ENCODE measurements at places on chromosomes 11 and 22.

DNA sequence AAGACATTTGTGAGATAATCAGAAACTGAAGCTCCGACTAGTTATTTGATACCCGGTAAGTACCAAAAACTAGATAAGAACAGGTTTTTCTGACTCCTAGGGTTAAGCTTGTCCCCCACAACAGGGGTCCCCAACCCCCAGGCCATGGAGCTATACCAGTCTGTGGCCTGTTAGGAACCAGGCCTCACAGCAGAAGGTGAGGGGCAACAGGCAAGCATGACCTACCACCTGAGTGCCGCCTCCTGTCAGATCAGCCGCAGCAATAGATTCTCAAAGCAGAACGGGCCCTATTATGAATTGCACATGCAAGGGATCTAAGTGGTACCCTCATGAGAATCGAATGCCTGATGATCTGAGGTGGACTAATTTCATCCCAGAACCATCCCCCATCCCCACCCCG lies 1.2 kb upstream of the MS4A10 start:
- DNase-seq, result no peak

GRCh38 chr11:34789196-34789834 lies 126.9 kb downstream of the APIP start:
- DNase-seq, result no peak

- no peak for DNase-seq
Measured at GRCh38 chr22:47884775-47885174, 1122.3 kb downstream of the TBC1D22A start.

GRCh38 chr11:120031612-120032600 lies 106.0 kb downstream of the TRIM29 start:
- DNase-seq, result no peak

DNA sequence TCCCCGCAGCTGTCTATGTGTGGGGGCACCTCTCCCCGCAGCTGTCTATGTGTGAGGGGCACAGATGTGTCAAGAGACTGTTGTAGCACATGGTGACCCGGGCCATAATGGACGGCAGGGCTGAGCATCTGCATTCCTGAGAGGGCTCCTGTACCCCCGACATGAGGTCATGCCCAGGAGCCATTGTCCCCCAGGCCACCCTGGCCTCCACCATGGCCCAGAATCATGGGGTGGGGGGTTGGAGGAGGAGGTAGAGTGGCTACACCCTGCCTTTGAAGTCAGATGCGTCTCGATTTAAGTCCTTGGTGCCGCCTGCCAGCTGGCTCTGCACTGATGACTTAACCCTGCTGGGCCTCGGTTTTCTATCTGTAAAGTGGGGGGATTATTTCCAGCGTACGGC lies 49.1 kb downstream of the ARHGAP8 start:
- no peak for DNase-seq

DNA sequence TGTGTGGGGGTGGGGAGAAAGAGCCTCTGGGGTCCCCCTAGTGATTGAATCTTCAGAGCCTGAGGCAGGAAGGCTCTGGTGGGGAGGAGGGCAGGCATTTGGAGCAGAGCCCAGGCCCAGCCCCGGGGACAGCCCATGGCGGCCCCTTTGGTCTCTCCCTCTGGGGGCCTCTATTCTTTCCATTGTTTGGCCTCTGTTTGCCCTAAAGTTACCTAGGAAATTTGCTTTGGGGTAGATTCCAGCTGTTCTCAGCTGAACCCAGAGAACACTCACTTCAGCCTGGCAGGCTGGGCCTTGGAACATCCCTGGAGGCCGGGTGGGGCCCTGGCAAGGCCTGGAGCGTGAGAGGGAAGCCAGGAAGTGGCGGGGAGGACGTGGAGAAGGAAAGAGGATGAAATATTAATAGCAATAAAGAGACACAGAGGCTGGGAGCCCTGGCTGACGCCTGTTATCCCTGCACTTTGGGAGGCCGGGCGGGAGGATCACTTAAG lies 22.9 kb upstream of the A4GALT start:
- no peak for DNase-seq

- no peak for DNase-seq
Measured at GRCh38 chr11:68687986-68688385, 3.6 kb downstream of the GAL start.

GRCh38 chr22:43783777-43784176 lies 28.3 kb downstream of the EFCAB6 start:
- DNase-seq, result no peak

DNA sequence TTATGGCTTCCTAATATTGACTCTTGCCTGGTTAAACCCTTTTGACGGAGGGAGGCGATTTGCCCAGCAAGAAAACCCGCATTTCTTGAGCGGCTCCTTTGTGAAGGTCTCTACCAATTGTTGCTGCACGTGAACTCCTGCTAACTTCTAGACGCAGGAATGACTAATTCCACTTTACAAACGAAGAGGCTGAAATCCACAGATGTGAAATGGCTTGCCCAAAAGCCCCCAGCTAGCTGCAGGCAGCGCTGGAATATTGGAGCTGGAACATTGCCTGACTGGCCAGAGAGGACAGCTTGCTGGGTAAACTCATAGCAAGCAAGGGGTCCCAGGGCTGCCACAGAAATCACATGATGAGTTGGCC lies 542 bp downstream of the GCAT start:
- DNase-seq, result no peak

DNA sequence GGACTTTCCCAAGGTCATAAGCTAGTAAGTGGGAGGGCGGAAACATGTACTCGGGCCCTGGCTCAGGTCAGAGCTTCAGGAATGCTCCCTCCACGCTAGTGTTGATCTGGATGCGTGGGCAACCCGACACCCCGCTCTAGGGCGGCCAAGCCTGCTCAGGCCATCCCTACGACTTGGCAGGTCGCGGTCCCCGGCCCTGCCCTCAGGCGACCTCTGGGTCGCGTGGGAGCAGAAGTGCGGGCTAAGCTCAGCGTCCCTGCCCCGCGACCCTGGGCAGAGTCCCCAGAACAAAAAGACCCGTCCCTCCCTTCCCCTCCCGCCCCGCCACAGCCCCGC lies 781 bp upstream of the TEF start:
- no peak for DNase-seq

GRCh38 chr11:14029971-14030920 lies 67.7 kb downstream of the SPON1 start:
- DNase-seq, result no peak

- no peak for DNase-seq
Measured at GRCh38 chr22:44212936-44213335, 32.2 kb downstream of the PARVG start.

- no peak for DNase-seq
Measured at GRCh38 chr22:42881982-42882656, 25.0 kb upstream of the ARFGAP3 start.

DNA sequence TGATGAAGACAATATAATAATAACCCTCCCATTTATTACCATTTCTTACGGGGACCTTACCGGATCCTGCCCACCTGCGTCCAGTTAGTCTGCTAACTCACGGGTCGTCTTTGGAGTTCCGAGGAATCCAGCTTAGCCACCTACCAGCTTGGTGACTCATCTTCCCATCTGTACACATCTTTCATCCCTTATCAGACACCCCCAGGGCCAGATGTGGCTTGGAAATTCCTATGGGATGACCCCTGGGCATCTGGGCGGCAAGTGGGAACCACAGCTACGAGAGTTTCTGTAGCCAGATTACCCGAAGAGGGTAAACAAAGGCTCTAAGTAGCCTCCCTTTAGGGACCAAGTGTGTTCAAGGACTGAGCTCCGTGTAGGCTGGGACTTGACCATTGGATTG lies 12.8 kb upstream of the PRR5 start:
- DNase-seq, result no peak

DNA sequence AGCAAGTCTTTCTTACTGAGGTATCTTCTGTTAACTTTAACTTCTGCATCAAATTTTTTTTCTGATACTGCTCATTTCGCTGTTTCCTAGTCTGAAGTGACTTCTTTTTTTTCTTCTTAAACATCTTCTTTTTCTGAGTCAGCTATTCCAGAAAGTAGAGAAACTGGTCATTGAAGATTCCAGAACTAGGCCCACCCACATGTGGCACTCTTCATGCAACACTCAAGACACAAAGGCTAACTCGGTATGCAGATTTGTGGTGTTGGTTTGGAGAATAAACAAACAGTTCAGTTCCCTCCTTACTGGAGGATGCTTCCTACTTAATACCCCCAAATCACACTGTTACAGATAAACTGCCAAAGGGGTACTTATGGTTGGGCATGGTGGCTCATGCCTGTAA lies 25.2 kb upstream of the MTCH2 start:
- DNase-seq, result no peak

DNA sequence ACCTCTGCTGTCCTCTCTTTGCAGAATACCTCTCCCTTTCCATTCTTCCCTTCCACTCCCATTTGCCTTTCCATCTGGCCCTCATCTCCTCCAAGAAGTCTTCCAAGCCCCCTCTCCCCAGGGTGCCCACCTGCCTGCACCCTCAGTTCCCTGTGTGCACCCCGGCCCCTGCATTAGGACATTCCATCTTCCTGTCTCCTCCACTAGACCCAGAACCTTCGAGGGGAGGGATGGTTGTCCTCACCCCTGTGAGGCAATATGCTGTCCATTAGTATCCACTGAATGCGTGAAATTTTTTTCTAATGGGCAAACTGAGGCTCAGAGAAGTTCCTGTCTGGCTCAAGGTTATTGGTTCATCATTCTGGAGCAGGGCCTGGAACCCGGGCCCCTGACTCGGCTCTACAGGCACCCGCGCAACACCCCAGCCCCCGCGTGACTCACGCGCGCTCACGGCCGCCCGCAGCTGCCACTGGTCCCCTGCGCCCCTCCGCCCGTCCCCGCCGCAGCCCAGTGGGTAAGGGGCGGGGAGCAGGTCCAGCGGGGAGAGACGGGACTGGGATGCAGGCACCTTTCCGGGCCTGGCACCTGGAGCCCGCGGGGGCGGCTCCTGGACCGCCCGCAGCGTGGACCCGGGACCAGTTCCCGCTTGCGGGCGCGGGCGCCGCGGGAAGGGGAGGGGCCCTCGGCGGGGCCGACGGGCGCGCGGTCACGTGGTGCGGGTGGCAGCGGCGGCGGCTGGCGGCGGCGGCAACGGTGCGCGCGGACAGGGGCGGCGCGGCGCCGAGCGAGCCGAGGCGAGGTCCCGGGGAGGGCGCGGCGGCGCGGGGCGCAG lies 7.0 kb downstream of the SEPTIN3 start:
- DNase-seq, result no peak

DNA sequence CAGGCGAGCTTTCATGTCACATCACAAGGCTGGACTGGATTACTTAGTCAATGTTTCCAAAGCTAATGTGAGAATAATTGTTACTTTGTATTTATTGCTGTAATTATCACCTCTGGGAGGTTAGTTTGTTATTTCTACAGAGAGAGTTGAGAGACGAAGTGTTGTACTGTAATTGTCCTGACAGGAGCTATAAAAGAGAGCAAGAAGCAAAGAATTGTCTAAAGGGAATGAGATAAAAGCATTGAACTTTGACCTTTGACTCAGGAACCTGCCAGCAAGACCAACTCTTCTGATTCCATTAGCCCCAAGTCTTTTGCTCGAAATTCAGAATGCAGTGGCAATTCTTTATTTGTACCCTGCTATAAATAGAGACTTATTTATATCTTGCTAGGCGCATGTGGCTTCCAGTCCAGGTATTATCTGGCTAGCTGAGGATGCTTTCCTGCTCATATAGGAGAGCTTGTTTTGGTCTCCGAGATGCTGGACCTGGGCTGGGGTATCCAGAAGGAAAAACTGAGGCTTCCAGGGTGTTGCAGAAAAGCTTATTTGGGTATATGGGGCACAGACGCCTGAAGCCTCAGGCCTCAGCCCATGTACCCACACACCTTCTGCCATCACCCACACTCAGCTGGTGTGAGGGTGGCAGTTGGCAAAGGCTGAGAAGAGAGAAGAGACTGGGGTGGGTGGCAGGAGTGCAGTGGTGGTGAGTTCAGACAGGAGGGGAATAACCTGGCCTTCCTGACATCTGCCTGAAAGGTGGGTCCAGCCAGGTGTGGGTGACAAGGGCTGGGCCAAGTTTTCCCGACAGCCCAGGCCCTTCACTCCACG lies 40.7 kb downstream of the SYT13 start:
- no peak for DNase-seq

DNA sequence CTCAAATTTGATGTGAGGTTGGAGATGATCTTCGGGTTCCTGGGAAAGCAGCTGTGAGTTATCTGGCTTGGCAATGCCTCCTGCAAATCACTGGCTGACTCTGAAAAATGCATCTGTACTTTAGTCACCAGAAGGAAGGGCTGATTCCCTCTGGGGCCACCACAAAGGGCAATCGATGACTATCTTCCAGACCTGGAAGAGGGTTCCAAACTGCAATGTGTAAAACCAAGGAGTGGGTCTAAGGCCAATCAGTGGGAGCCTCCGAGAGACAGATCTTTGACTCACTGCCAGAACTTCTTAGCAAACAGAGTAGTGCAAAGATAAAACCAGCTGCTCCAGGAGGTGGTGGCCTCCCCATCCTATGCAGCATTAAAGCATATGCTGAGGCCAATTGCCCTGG lies 29.1 kb upstream of the PAK1 start:
- no peak for DNase-seq

DNA sequence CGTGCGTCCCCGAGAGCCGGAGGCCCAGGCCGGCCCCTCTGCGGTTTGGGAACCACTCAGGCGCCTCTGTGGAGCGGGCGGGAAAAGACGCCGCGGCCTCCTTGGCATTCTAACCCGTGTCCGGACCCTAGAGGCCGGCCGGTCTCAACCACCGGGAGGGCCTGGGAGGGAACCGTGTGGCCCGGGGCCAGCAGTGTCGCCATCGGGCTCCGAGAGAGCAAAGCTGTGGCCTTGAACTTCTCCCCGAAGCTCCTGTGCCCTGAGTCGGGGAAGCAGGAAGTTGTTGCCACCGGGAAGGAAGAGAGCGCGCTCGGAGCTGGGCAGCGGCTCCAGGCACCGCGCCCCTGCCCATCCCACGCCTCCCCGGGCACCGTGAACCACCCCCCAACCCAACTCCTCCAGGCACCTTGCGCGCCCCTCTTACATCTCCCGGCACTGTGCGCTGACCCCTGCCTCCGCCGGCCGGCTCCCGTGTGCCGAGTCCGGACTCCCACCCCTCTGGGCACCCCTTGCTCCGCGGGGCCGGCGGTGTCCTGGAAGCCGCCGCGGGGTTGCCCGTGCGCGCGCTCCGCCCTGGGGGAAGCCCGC lies 80.0 kb upstream of the PPARA start:
- DNase-seq, result no peak

GRCh38 chr22:50136581-50137015 lies 33.9 kb upstream of the PANX2 start:
- no peak for DNase-seq

DNA sequence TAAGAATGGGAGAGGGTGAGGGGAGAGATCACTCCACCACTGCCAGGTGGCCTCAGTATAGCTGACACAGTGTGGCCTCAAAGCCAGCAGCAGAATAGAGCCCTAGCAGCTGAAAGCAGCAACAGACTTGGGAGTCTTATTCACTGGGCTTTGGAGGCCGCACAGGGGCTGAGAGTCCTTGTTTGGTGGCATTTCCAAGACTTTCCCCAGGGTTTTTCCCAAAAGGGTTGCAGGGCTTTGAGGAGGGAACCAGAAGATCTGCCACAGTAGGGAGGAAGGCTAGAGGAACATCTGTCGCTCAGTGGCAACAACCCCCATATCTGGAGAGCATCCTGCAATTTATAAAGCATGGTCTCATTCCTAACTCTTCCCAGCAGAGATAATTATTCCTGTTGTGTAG lies 35.0 kb upstream of the RCN1 start:
- DNase-seq, result no peak
